ENCODE measurements at places on chromosomes 2 and 18.

GRCh38 chr2:43360137-43360536 lies 133.7 kb upstream of the ZFP36L2 start:
- DNase-seq, result no peak

GRCh38 chr2:236938126-236938525 lies 147.6 kb upstream of the COPS8 start:
- no peak for DNase-seq

DNA sequence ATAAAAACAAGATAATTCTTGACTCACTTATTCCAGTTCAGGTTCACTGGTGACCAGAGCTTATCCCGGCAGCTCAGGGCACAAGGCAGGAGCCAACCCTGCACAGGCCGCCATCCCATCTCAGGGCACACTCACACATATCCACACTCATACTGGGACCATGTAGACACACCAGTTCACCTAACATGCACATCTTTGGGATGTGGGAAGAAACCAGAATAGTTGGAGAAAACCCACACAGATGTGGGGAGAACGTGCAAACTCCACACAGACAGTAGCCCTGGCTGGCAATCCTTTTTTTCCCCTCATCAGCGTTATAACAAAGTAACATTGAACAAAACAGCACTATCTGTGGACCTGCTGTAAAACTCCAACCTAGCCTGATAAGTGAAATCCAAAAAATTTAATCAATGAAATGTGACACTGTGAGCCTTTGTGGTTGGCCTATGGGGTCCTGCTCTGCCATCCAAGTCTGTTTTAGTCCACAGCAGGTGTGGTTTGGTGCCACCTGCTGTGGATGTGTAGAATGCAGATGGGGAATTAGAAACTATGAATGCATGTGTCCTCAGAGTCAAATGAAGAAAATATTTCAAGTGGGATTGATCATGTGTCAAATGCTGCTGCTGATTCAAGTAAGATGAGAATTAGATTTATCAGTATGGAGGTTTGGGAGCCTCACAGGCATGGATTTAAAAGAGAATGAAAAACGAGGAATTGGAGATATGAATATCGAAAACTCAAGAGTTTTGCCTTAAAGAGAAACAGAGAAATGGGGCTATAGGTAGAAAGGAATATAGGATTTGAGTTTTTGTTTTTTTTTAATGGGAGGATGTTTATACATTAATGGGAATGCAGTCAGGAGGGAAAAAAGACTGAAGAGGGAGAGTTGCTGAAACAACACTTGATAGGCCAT lies 47.0 kb downstream of the UGP2 start:
- DNase-seq, result no peak

GRCh38 chr2:157868993-157869392 lies 7.1 kb downstream of the ACVR1 start:
- DNase-seq, result no peak

GRCh38 chr2:8177566-8177965 lies 504.3 kb upstream of the ID2 start:
- DNase-seq, result no peak

DNA sequence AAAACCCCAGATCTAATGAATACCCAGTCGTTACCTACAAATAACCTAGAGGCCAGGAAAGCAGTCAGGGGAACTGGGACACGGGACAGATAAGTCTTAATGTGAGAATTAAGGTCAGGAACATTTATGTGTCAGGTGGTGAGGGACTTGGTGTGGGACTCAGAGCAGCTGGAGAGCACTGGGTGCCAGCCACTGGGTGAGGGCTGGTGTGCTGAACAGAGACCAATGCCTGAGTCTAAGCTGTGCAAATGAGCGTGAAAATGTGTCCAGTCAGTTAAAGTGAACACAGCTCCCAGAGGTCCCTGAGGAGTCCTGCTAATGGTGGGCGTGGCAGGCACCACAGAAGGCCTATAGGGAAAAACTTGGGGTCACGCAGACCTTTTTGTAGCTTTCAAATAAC lies 225.9 kb downstream of the C1D start:
- DNase-seq, result no peak

- no peak for DNase-seq
These were observed 36.5 kb upstream of the DLX1 start for GRCh38 chr2:172048508-172049503.

- DNase-seq, result no peak
These were observed 44.9 kb upstream of the SALL3 start for GRCh38 chr18:78934551-78935225.

Measured in AG04450 (cell line).